ENCODE measurements at places on chromosomes 4 and X. TPM values are rescaled to one million over a fixed set of nuclear protein-coding genes. Genes with fewer than 3 reads are reported as not detected.

DNA sequence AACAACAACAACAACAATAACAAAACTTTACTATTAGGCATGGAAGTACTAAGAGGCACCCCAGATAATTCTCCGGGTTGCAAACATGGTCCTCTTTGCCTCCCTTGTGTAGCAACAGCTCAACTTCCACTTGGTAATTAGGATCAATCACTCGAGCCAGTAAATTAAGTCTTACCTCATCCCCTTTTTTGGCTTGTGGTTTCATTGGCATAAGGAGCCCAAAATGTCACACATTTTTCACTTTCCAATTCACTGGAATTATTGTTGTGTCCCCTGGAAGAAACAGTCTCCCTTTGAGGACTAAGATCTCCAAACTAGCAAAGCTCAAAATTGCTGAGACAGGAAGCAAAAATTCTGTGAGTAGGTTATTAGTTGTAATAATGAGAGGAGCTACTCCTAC, 49.2 kb upstream of the HSD17B10 start:
- H3K36me3 ChIP-seq = no peaks in the 10 kb centered on the region
- no peak overlapping the region for H3K4me3 ChIP-seq
- no peaks in the 10 kb centered on the region for H3K4me1 ChIP-seq
- DNase-seq = no peak
- peaks cover 3% of the 10 kb centered on the region for H3K27me3 ChIP-seq

DNA sequence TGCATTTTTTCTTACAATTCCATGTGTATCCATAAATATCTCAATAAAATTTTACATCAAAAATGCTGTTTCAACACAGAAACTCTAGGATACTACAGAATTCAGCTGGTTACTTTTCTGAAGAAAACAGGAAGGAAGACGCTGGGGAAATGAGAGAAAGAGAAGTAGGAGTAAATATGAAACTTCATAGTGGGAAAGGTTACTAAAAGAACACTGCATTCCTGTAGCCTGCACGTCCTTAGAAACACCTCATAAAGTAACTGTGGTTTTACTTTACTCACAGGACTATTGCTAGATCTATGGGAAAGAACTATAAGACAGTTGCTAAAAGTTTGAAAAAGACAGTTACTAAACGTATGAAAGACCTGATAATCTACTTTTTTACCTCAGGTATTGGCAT, 23.1 kb downstream of the ATP11C start:
- no peaks in the 10 kb centered on the region for H3K27me3 ChIP-seq
- H3K36me3 ChIP-seq = peaks cover 8% of the 10 kb centered on the region
- H3K27ac ChIP-seq = peak overlapping the region; percentile 10
- no peak for DNase-seq
- H3K4me3 ChIP-seq = no peak overlapping the region

DNA sequence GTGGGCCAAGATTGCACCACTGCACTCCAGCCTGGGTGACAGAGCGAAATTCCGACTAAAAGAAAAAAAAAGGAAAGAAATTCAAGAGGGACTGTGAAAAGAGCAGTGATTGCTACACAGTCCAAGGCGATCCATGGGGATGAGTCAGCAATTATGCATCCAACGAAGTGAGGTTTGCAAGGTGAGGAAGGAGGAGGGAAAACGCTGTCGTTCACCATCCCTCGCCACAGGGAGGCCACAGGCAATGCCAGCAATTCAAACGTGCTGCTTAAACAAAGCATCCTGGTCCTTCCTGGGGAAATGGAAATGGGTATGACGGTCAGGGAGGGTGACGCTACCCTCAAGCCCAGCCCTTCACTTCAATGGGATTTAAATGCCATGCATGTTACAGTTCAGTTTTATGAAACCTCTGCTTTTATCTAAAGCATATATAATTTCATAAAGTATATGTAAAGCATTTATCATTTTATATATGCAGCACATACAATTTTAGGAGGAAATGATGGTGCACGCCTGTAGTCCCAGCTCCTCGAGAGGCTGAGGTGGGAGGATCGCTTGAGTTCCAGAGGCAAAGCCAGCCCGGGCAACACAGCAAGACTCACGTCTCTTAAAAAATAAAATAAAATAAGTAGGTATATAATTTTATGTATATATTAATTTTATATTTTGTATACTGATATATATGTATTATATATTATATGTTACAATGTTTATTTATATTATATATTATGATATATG, 108.7 kb downstream of the DHRSX start:
- H3K4me1 ChIP-seq = no peaks in the 10 kb centered on the region
- DNase-seq = no peak
- no peaks in the 10 kb centered on the region for H3K27me3 ChIP-seq
- no peak overlapping the region for H3K4me3 ChIP-seq
- H3K27ac ChIP-seq = no peak overlapping the region

GRCh38 chrX:15737190-15737958, 696 bp upstream of the CA5B start:
- no peak for DNase-seq
- peak overlapping the region; percentile 96 for H3K27ac ChIP-seq
- H3K36me3 ChIP-seq = no peaks in the 10 kb centered on the region
- H3K4me1 ChIP-seq = peaks cover 42% of the 10 kb centered on the region
- no peaks in the 10 kb centered on the region for H3K27me3 ChIP-seq

GRCh38 chr4:24321616-24322015, 262.7 kb downstream of the DHX15 start:
- H3K27me3 ChIP-seq = no peaks in the 10 kb centered on the region
- no peaks in the 10 kb centered on the region for H3K4me1 ChIP-seq
- no peak overlapping the region for H3K4me3 ChIP-seq
- H3K36me3 ChIP-seq = no peaks in the 10 kb centered on the region
- H3K27ac ChIP-seq = no peak overlapping the region

- H3K4me1 ChIP-seq = no peaks in the 10 kb centered on the region
- no peak for DNase-seq
- H3K4me3 ChIP-seq = no peak overlapping the region
- no peak overlapping the region for H3K27ac ChIP-seq
- H3K27me3 ChIP-seq = no peaks in the 10 kb centered on the region
Observed at GRCh38 chrX:6170424-6170823, 58.2 kb downstream of the NLGN4X start.

- peaks cover 4% of the 10 kb centered on the region for H3K36me3 ChIP-seq
- no peak overlapping the region for H3K27ac ChIP-seq
- no peak for DNase-seq
- H3K27me3 ChIP-seq = no peaks in the 10 kb centered on the region
- H3K4me1 ChIP-seq = peaks cover 15% of the 10 kb centered on the region
- H3K4me3 ChIP-seq = no peak overlapping the region
Observed at GRCh38 chrX:110015032-110015431, 12.1 kb downstream of the TMEM164 start.

DNA sequence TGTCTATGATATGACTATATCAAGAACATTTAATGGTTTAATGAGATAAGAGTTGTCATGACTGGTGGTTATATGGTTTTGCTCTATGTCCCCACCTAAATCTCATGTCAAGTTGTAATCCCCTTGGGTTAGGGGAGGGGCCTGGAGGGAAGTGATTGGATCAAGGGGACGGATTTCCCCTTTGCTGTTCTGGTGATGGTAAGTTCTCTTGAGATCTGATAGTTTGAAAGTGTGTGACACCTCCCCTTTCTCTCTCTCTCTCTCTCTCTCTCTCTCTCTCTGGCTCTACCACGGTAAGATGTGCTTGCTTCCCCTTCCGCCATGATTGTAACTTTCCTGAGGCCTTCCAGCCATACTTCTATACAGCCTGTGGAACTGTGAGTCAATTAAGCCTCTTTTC, 803.4 kb downstream of the TRIML1 start:
- DNase-seq = no peak
- no peak overlapping the region for H3K27ac ChIP-seq
- no peak overlapping the region for H3K4me3 ChIP-seq

DNA sequence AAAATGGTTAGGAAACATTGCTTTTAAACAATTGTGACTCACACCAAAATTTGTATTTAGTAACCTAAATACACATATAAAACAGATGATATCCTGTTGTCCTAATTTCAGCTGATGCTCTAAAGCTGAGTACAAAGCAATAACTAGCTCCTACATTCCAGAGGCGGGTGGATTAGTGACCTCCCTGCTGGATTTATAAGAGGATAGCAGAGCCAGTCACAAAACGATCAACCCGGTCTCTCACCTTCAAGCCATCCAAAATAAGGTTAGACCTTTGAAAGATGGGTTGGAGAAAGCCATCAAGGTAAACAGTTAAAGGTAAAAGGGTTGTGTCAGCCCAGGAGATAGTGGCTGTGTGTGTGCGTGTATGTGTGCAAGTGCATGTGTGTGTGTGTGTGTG, 43.2 kb upstream of the SFRP2 start:
- H3K27ac ChIP-seq = no peak overlapping the region
- DNase-seq = no peak
- no peaks in the 10 kb centered on the region for H3K36me3 ChIP-seq
- peaks cover 15% of the 10 kb centered on the region for H3K27me3 ChIP-seq
- H3K4me3 ChIP-seq = no peak overlapping the region
- H3K4me1 ChIP-seq = no peaks in the 10 kb centered on the region

- no peak overlapping the region for H3K4me3 ChIP-seq
- no peaks in the 10 kb centered on the region for H3K36me3 ChIP-seq
- no peaks in the 10 kb centered on the region for H3K27me3 ChIP-seq
- no peak for DNase-seq
Observed at GRCh38 chrX:45715748-45716147, 515.1 kb upstream of the DIPK2B start.

- H3K27ac ChIP-seq = no peak overlapping the region
- H3K36me3 ChIP-seq = no peaks in the 10 kb centered on the region
- H3K27me3 ChIP-seq = no peaks in the 10 kb centered on the region
Observed at GRCh38 chr4:64464581-64464980, 55.3 kb upstream of the TECRL start.

DNA sequence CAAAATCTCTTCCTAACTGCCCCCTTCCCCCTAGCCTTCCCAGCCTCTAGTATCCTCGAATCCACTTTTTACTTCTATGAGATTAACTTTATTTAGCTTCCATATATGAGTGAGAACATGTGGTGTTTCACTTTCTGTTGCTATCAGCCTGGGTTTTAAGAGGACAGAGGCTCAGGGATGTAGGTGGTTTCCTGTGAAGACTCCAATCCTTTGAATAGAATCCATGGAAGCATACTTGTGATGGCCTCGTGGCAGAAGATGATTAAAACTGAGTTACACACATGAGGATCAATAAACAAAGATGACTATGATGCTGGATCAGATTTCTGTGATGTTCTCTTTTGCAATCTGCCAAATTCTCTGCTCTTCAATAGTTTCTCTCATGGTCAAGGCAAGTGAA, 29.8 kb downstream of the CD99L2 start:
- peaks cover 22% of the 10 kb centered on the region for H3K4me1 ChIP-seq
- DNase-seq = no peak
- no peak overlapping the region for H3K4me3 ChIP-seq
- H3K36me3 ChIP-seq = peaks cover 17% of the 10 kb centered on the region
- H3K27me3 ChIP-seq = no peaks in the 10 kb centered on the region

DNA sequence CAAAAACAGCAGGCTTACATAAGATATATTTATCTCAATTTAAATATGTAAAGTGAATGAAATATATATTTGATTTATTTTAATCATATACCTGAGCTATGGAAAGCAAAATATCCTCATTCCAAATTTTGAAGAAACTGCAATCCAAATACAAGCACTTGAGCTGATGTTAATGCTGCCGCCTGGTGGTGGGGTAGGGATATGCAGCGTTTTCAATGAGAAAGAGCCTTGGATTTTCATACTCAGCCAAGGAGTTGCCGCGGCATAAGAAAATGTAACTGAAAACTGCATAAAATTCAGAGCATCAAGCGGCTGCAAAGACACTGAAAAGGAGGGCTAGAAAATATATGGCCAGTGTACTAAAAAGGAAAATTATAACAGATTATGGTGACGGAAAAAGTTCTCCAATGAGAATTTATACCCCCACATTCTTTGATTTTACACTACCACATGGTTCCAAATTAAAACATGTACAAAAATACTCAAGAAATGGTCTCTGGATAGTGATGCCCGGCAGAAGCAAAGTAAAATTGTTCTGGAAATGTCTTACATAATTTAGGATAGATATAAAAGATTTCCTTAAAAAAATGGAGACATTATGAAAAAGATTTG, 660.3 kb upstream of the PITX2 start:
- no peak overlapping the region for H3K27ac ChIP-seq
- DNase-seq = peak; percentile 2
- no peak overlapping the region for H3K4me3 ChIP-seq
- no peaks in the 10 kb centered on the region for H3K36me3 ChIP-seq

The EFHC2 gene
- 3.3 TPM for polyA plus RNA-seq

- H3K4me3 ChIP-seq = no peak overlapping the region
- no peaks in the 10 kb centered on the region for H3K27me3 ChIP-seq
- H3K27ac ChIP-seq = no peak overlapping the region
- H3K36me3 ChIP-seq = no peaks in the 10 kb centered on the region
- DNase-seq = no peak
- no peaks in the 10 kb centered on the region for H3K4me1 ChIP-seq
Observed at GRCh38 chr4:30443289-30443688, 276.9 kb upstream of the PCDH7 start.

The MMRN1 gene
- polyA plus RNA-seq = not detected

DNA sequence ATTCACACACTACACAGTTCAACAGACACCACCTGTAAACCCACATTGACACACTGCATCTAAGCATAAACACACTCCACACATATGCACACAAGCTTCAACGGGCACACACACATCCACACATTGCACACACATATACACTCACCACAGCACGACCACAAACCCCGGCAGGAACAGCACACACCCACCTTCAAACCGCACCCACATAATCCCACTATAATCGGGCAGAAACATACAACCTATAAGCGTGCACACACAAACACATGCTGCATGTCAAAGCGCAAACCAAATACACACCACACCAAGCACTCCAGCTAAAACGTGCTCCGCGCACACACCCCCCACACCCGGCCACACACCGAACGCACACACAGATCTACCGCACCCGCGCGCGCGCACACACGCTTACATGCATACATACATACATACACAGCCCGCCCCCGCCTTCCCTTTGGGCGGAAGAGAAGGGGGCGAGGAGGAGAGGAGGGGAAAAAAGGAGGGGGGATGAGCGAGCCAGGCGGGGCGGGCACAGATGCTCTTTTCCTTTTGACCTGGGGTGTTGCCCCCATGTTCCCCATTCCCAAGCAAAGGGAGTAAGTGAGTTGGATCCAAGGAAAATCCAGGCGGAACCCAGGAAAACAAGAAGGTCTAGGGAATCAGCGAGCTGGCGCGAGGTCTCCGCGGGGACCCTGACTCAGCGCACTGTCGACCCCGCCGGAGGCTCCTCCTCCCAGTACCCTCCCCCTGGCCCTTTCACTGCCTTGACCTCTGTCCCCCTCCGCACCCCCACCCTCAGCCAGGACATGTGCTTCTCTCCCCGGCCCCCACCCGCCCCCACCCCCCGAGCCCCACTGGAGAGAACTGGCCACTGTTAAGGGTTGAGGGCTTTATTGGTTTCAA, 9.9 kb downstream of the ARHGAP36 start:
- no peak overlapping the region for H3K27ac ChIP-seq
- H3K27me3 ChIP-seq = peaks cover 32% of the 10 kb centered on the region
- no peaks in the 10 kb centered on the region for H3K36me3 ChIP-seq
- H3K4me3 ChIP-seq = no peak overlapping the region
- no peak for DNase-seq
- no peaks in the 10 kb centered on the region for H3K4me1 ChIP-seq

DNA sequence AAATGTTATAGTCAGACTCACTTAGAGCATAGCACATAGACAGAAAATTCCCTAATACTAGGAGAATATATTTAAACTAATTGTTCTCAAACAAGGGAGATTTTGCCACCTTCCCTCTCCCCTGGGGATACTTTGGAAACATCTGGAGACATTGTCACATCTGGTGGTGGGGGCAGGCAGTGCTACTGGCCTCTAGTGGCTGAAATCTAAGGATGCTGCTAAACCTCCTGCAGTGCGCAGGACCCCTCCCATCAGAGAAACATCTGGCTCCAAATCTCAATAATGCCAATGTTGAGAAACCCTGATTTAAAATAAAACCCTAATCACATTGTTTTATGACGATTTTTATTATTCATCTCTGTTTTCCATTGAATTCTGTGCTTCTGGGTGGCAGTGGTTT, 244.9 kb downstream of the FRMPD4 start:
- no peak overlapping the region for H3K27ac ChIP-seq
- no peaks in the 10 kb centered on the region for H3K4me1 ChIP-seq
- no peaks in the 10 kb centered on the region for H3K36me3 ChIP-seq
- no peak overlapping the region for H3K4me3 ChIP-seq

All from naive thymus-derived CD8-positive, alpha-beta T cell (primary cell).